Activated CD4-positive, alpha-beta T cell treated with anti-CD3 and anti-CD28 coated beads, Interleukin-10, Interleukin-2, amounts not matched to agents 100 ng/mL and 50 ng/mL, durations not matched to agents 16 hours and 8 hours (primary cell): ENCODE measurements at places on chromosomes 11 and 22.

GRCh38 chr11:73380331-73380730 is 4.1 kb downstream of the RELT start:
- DNase-seq, result no peak

- DNase-seq, result no peak
These were observed 65.6 kb upstream of the PTPRJ start for GRCh38 chr11:47914743-47915142.

- DNase-seq, result no peak
These were observed 16.6 kb downstream of the PLEKHA7 start for GRCh38 chr11:16997624-16998023.

DNA sequence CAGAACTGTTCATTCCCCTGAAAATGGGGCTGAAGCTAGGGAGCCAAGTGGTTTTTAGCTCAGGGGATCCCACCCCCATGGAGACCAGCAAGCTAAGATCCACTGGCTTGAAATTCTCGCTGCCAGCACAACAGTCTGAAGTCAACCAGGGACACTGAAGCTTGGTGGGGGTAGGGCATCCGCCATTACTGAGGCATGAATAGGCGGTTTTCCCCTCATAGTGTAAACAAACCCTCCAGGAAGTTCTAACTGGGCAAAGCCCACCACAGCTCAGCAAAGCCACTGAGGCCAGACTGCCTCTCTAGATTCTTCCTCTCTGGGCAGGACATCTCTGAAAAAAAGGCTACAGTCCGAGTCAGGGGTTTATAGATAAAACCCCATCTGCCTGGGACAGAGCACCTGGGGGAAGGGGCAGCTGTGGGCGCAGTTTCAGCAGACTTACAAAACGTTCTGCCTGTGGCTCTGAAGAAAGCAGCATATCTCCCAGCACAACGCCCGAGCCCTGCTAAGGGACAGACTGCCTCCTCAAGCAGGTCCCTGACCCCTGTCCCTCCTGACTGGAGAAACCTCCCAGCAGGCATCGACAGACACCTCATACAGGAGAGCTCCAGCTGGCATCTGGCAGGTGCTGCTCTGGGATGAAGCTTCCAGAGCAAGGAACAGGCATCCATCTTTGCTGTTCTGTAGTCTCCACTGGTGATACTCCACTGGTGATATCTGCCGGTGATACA is 32.7 kb downstream of the GAB4 start:
- DNase-seq, result no peak

DNA sequence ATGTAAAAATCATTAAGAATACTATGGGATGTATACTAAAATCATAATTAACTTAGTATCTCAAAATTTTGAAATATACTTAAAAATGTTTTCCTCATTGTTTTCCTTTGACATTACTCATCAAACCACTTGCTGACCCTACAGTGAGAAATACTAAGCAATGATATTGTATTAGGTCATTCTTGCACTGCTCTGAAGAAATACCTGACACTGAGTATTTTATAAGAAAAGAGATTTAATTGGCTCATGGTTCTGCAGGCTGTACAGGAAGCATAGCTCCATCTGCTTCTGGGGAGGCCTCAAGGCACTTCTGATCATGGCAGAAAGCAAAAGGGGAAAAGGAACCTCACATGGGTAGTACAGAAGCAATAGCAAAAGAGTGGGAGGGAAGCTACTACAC is 950.9 kb upstream of the CHORDC1 start:
- DNase-seq, result no peak

- DNase-seq, result no peak
These were observed 10.8 kb downstream of the RIBC2 start for GRCh38 chr22:45424241-45424731.

- no peak for DNase-seq
These were observed 33.7 kb upstream of the EED start for GRCh38 chr11:86210898-86211297.

DNA sequence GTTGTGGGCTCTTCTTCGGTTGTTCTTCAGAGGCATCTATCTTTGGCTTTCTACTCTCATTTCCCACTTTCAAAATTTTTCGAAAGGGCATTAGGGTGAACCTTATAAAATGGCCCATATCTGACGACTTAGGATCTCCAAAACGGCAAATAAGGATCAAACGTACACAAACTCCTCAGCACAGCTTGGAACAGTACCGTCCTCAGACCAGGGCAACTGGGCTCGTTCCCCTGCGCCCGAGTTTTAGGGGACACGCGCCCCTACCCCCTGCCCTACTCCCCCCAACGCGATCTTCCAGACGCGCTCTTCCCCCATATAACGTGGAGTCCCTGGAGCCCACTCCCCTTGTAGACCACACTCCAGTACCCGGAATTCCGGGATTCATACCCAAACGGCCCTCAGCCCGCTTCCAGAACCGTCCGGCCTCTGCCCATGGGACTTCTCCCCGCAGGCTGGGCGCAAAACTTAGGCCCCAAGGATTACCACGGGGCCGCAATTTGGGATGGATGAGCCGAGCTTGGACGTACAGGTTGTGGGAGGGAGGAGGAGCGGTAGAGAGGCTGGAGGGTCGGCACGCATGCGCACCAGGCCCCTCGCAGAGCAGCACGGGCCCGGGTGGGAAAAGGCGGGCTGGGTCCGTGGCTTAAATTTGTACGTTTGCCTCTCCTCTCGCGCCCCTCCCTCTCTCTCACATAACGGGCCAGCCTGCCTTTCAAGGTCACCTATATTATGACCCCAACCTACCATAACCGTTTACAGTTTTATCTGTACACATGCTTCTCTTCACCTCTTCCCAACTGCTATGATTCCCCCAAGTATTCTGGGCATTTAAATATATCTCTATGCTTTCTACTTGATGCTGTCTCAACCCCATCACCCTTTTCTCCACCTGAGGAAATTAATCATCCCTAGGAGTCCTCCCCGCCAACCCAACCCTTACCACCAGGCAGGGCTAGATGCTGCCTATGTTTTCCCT is 3.4 kb downstream of the CCDC89 start:
- DNase-seq, result peak; percentile 68

DNA sequence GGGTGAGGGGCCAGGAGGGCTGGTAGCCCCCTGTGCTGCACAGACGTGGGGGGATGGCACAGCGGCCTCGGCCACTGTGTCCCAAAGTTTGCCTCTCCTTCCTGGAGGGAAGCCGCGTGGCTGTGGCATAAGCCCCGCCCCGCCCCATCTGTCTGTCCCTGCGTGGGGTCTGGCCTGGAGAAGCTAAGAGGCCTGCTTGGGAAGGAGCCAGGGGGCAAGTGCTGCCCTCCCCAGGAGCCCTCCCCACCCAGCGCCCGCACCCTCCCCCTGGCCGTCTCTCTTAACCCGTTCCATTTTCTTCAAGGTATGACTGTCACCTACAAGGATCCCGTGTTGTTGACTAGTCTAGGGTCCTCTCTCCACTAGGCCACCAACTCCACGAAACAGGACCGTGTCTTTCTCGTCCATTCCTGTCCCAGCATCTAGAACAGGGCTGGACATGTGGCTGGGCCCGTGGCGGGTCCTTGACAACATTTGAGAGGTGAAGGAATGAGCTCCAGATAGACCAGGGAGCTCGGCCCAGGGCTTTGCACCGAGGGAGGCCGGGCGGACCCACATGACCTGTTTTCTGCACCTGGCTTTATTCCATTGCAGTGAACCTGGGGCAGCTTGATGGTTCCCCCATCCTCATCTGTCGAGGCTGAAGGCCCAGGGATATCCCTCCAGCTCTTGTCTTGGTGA is 428.0 kb downstream of the TBC1D22A start:
- no peak for DNase-seq

- DNase-seq, result no peak
These were observed 3.9 kb upstream of the GCAT start for GRCh38 chr22:37803639-37804351.
